ENCODE measurements at places on chromosomes 1 and 21.

GRCh38 chr1:81999364-81999763 lies 198.6 kb downstream of the ADGRL2 start:
- DNase-seq = no peak

DNA sequence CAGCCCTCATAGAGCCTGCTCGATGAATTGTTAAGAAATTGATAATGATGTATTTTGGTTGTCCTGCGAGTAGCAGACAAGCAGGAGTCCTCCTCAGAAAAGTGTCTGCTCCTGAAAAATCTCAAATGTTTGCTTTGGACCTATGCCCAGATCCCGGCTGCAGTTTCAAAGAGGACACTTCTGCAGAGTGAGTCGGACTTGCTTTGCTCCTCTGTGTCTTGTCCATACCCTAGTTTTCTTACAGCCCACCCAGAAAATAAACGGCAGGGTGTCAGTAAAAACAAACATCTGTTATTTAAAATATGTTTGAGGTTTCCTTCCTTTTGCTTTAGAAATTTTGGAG lies 2.8 kb downstream of the S100A10 start:
- DNase-seq = no peak

DNA sequence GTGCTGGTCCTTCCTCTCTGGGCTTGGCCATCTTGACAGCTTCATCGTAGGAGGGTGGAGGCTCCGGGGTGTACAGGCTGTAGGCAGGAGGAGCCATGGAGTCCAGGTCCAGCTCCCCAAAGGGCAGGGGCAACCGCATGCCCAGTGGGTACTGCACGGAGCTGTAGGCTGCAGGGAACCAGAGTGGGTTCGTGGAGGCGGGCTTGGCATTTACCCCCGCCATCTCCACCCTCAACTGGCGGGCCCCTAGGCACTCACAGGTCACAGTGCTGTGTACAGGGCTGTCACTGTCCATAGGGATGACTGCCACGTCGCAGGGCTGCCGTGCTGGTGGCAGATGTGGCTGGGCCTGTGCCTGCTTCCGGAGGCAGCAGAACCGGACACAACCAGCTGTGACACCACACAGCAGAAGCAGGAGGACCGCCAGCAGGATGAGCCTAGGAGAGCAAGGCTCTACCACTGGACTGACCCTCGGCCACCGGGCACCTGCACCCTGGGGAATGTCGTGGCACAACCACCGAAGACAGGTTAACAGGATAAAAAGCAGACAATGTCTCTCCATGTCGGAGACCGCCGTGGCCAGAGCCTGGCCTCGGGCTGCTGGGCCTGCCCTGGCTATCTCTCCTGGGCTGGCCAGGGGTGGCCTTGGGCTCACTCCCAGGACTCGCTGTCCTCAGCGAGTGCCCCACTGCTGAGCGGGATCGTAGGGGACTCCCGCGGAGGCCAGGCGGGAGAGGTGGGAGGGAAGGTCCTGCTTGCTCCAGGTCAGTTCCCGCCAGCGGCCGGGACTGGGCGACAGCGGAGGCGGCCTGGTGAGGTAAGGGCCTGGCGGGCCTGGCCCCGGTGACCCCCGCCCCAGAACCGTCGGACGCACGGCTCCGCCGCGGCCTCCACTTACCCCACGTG lies 831 bp downstream of the TMEM52 start:
- no peak for DNase-seq

DNA sequence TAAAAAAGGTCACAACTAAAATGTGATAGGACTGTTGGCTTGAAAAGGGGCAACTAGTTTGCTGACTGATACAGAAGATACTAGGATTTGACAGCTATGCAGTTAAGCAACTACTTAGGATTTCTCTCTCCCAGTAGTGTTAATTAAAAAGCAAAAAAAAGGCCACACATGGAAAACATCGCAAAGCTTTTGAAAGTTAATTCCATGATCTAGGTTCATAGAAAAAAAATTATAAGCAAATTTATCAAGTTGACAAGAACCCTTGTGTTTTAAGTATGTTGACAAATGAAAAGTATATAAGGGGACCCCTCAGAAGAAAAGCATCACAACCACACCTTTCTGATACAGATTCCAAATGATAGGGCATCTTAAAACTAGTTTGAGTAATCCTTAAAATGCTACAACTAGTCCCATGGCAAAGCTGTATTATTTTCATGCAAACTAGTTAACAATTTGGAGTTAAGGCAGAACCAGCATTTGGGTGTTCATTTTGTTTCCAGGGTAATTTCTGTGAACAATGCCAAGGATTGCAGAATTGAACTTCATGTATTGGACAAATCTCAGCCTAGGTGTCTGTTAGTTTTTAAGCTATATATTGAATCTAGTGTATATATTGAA lies 4.1 kb downstream of the PNRC2 start:
- no peak for DNase-seq

- DNase-seq = no peak
Observed at GRCh38 chr1:47709019-47709871, 271.4 kb downstream of the FOXD2 start.

- DNase-seq = no peak
Observed at GRCh38 chr1:62613890-62614289, 16.6 kb downstream of the ANGPTL3 start.

- DNase-seq = no peak
Observed at GRCh38 chr21:35256468-35256988, 207.4 kb upstream of the RUNX1 start.

GRCh38 chr1:113991467-113991997 lies 12.3 kb downstream of the OLFML3 start:
- DNase-seq = no peak

GRCh38 chr1:24656046-24656445 lies 12.9 kb downstream of the SRRM1 start:
- no peak for DNase-seq

DNA sequence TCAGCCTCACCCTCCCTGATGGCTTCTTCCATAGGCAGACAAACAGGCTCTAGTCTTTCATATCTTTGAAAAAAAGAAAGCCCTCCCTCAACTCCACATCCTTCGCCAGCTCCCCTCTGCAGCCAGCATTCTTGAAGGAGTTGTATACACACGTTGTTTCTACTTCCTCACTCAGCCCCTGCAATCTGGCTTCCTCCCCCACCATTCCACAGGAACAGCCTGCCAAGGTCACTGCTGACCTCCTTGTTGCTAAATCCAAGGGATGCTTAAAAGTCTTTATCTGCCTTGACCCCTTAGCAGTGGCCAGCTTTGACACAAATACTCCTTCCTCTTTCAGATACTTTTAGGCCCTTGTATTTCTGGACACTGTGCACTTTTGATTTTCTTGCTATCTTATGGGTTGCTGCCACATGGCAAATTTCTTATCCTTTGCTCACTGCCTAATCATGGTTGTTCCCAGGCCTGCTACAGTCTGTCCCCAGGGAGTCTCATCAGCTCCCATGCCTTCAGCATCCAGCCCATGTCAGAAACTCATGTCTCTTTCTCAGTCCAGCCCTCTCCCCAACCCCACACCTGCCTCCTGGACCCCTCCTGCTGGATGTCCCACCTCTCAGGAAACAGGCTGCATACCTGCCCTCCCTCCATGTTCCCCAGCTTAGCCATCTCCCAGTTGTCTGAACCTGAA lies 8.3 kb downstream of the FAM229A start:
- DNase-seq = no peak

DNA sequence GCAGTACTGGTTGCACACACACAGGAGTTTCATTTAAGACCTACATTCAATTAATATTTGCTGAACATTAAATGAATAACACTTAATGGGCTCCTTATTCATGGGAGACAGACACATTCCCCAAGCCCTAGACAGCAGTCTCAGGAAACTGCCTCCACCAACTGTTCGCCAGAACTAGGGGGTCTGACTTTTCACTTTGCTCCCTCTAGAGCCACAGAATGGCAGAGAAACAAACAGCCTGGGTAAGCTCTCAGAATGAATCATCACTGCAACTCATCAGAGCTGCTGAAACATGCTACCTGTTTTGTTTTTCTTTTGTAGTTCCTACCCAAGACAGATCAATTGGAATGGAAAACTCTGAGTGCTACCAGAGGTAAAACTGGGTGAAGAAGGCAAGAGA lies 31.7 kb downstream of the ELK4 start:
- no peak for DNase-seq

DNA sequence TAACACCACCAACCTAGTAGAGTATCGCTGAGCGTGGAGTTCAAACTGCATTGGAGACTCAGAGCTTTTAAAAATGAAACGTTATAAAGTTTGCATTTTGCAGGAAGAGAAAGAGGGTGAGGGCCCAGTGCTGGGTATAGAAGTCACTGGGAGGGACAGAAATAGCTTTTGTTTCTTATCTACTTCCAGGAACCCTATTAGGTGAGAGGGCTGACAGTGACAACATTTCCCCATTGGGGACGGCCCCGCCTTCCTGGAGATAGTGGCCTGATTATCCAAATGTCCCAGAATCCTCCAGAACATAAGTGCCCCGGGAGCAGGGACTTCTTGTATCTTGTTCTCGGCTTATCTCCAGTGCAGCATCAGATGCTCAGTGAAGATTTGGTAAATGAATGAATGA lies 574.9 kb downstream of the PTPRU start:
- no peak for DNase-seq

- no peak for DNase-seq
Observed at GRCh38 chr1:64532646-64533045, 62.7 kb downstream of the CACHD1 start.

DNA sequence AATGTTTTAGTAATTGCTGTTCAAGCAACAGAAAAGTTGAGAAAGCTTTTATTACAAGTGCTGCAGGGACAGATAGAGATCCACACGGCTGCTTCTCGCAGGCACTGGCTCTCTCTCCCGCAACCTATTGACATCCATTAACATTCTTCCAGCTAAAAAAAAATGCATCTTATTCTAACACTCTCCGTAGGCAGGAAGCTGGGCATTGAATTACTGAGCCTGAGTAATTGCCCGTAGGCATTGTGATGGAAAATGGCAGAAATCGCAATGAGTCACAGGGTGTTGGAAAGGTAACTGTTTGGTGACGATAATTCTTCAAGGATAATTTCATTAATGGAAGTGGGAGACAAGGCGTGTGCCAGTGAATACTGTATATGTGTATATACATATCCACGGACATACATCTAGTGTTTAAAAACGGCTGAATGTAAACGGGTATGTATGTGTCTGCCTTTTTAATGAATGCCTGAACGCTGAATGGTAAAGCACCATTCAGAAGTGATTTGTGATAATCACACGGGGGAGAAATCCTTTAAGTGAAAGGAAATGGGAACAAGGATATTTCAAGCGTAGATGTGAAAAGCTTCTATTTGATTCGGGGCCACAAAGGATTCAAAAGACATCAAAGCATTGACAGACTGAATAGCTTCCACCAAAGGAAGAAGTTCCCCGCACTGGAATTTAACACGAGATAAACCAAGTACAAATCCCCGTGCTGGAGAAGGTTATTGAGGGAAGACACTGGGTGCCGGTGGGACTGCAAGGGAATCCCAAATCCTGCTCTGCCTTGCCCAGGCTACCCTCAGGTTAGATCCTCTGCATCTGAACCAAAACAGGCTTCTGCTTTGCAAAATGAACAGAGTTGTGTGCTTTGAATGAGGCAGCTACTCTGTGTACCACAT lies 567.2 kb downstream of the NPHP4 start:
- no peak for DNase-seq

GRCh38 chr1:119815361-119815760 lies 4.1 kb upstream of the REG4 start:
- DNase-seq = no peak

GRCh38 chr1:173190101-173190936 lies 16.8 kb downstream of the TNFSF4 start:
- no peak for DNase-seq

DNA sequence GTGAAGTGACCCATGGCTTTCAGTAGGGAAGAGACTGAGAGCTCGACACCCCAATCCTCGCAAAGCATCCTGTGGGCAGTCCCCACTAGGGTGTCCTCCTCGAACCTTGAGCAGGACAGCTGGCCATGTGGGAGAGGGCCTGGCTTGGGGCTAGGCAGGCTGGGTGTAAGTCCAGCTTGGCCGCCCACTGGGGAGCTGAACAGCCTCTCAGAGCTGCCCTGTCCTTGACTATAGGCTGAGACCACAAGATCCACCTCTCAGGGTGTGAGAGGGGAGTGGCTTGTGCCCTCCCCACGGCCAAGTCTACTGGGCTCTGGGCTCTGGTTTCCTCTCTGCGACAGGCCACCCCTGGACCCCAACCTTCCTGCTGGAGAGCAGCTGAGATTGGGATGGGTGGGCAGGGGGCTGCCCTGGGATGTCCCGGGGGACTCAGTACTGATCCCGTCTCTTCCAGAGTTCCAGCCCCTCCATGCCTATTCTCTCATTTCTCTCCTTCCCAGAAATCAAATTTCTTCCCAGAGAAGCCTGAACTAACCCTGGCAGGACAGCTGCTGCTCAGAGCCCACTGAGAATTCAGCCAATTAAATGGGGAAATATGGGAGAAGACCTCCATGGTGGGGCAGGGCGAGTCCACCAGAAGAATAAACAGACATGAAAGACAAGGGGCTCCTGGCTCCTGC lies 282.9 kb downstream of the PTPRU start:
- no peak for DNase-seq

GRCh38 chr21:29465546-29465945 lies 166.8 kb downstream of the BACH1 start:
- DNase-seq = no peak

DNA sequence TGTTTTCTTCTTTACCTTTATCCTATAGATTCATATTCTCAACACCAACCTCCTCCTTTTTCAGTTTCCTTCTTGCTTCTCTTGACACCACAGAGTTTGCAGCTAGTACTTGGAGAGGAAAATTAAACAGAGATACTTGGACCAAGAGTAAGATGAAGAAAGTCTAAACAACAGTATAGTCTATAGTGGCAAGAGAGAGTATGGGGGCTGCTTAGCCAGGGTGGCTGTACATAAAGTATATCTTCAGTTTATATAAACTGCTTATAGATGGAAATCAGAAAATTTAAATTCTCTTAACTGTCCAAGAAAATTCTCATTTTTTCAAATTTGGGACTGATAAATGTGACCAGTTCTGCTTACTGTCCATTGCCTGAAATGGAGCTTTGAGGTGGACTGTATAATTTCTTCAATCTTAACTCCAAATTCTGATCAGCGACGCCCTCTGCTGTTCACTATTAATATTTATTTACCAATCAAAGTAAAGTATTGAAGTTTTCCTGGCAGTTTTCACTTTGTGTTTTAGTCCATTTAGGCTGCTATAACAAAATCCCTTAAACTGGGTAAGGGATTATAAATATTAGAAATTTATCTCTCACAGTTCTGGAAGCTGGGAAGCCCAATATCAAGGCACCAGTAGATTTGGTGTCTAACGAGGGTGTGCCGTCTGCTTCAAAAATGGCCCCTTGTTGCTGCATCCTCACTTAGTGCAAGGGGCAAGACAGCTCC lies 14.8 kb upstream of the METTL18 start:
- DNase-seq = no peak
